Liver (tissue), 10 donors: ENCODE measurements at places on chromosomes 3 and 15. TPM values are rescaled to one million over a fixed set of nuclear protein-coding genes. Genes with fewer than 3 reads are reported as not detected.

COL6A5 gene
- polyA plus RNA-seq: 0.01 TPM

SPTBN5 gene
- polyA plus RNA-seq: 0.12 TPM

SLC22A13 gene
- polyA plus RNA-seq: 0.10 TPM

CLDN1 gene
- polyA plus RNA-seq: 89.4 TPM

SI gene
- polyA plus RNA-seq: not detected

GABRG3 gene
- polyA plus RNA-seq: 0.02 TPM

ZNF502 gene
- polyA plus RNA-seq: 0.89 TPM

AP3S2 gene
- 8.4 TPM for polyA plus RNA-seq

TUSC2 gene
- polyA plus RNA-seq: 37.7 TPM

UBE2E1 gene
- polyA plus RNA-seq: 24.2 TPM

AADACL2 gene
- polyA plus RNA-seq: not detected

SLC28A1 gene
- 21.9 TPM for polyA plus RNA-seq

SNURF gene
- 3.9 TPM for polyA plus RNA-seq

BCL6 gene
- polyA plus RNA-seq: 9.1 TPM

ADGRG7 gene
- 20.1 TPM for polyA plus RNA-seq

C3orf70 gene
- polyA plus RNA-seq: 0.24 TPM

PDZRN3 gene
- polyA plus RNA-seq: 0.82 TPM
